Esophagus squamous epithelium (tissue), 5 donors: ENCODE measurements at places on chromosomes 16 and 17. TPM values are rescaled to one million over a fixed set of nuclear protein-coding genes. Genes with fewer than 3 reads are reported as not detected.

Gene HOXB13
- total RNA-seq, result not detected

Gene SCGB1C2
- total RNA-seq, result not detected

Gene LGALS9B
- total RNA-seq, result 20.8 TPM

Gene CLDN7
- total RNA-seq, result 205 TPM

Gene SRCIN1
- 1.4 TPM for total RNA-seq

Gene NHERF1
- 483 TPM for total RNA-seq

Gene PTX4
- total RNA-seq, result not detected

Gene SUMO2
- total RNA-seq, result 73.8 TPM

Gene CDH3
- 192 TPM for total RNA-seq

Gene WFDC1
- 7.6 TPM for total RNA-seq

Gene NATD1
- 5.1 TPM for total RNA-seq

Gene STXBP4
- total RNA-seq, result 0.61 TPM

Gene ALDH3A1
- 2,454 TPM for total RNA-seq

Gene CDT1
- 10.6 TPM for total RNA-seq

Gene NOXO1
- total RNA-seq, result 4.2 TPM
